ENCODE measurements at places on chromosomes 13 and 19.
A peak's percentile ranks its signal among the peaks of the same experiment; 100 is the strongest.

DNA sequence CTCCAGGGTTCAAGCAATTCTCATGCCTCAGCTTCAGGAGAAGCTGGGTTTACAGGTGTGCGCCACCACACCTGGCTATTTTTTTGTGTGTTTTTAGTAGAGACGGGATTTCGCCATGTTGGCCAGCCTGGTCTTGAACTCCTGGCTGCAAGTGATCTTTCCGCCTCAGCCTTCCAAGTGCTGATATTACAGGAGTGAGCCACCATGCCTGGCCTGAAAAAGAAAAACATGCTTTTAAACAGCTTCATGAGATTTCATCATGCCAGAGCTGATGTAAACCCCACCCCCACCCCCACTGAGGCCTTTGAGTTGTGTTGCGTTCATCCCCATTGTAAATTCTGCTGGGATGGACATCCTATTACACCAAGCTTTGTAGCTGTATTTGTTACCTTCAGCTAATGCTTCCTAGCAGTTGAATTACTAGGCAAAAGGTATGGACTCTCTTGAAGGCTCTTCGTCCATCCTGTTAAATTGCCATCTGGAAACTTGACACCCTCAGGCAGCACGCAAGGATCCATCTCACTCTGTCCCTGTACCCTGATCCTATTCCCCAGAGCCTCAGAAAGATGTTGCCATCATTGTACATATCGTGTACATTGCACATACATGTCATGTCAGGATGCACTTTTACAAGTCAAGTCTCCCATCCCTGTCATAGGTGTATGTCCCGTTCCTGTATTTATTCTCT, 47.3 kb downstream of the NFIX start:
- no peak for DNase-seq

DNA sequence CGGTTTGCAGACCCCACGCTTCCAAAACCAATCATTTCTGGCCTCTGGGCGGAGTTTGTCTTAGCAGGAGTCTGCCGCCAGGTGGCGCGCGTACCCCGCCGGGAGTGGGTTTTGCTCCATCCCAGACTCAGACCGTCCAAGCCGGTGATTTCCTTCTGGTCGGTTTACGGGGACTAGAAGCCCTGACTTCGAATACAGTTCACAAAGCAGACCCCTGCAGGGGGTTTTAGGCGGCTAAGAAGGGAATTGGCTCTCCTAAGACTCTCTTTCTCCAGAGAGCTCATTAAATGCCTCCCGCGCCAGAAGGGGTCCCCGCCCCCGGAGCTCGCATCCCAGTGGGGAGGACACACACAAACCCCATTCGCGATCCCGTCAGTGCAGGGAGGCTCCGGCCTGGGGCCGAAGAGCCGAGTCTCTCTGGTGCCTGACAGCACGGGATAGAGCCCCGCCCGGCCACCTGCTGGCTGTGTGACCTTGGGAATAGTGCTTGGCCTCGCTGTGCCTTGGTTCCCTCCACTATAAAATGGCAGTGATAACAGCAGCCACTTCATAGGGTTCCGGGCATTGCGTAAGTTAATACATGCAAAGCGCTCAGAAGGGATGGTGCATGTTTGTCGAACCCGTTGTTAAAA, 8.6 kb upstream of the NUP62 start:
- DNase-seq = peak; percentile 70

DNA sequence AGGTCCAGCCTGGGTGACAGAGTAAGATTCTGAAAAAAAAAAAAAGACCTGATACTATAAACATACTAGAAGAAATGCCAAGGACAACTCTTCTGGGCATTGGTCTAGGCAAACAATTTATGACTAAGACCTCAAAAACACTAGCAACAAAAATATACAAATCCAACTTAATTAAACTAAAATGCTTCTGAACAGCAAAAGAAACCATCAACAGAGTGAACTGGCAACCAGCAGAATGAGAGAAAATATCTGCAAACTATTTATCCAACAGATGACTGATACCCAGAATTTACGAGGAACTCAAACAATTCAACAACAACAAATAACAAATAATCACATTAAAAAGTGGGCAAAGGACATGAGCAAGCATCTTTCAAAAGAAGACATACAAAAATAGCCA, 26.8 kb upstream of the GPC6 start:
- DNase-seq = no peak

GRCh38 chr13:48297131-48297786, 6.3 kb upstream of the RB1 start:
- DNase-seq = no peak

- DNase-seq = no peak
Observed at GRCh38 chr19:1006711-1007398, 6.6 kb downstream of the GRIN3B start.

GRCh38 chr13:66154354-66154753, 1075.8 kb downstream of the PCDH9 start:
- DNase-seq = no peak

GRCh38 chr13:97002581-97002980, 8.3 kb upstream of the OXGR1 start:
- peak; percentile 60 for DNase-seq

GRCh38 chr13:50709058-50709457, 134.4 kb downstream of the DLEU7 start:
- no peak for DNase-seq
